Stimulated activated CD8-positive, alpha-beta memory T cell treated with anti-CD3 and anti-CD28 coated beads, Interleukin-15, amount 100 ng/mL, for 24 hours (primary cell): ENCODE measurements at places on chromosomes 2 and 18.

- peak; percentile 47 for DNase-seq
Observed at GRCh38 chr2:27262379-27263286, at the start of gene SLC30A3. TSS of gene SLC30A3 (minus strand) at chr2:27263047. CDS start at chr2:27262906, 141 bp downstream.

DNA sequence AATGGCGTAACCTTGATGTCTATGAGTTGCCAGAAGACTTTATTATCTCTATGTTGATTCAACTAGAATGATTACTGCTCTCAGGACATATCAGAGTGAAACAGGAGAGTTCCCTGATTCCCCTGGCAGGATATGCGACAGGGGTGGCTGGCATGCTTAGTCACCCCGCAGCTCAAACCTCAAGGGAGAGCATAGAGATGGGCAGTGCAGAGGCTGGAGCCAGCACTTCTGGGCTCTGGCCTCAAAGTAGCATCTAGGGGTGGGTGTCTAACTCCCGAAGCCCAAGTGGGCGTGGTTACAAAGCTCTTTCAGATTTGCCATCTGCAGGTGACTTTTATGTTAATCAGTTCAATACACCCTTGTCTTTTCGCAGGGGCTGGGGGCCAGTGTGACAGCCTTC is 391.6 kb downstream of the ADCYAP1 start:
- DNase-seq, result no peak

- DNase-seq, result peak; percentile 21
Observed at GRCh38 chr2:238784671-238785527, 63.0 kb upstream of the TWIST2 start.

DNA sequence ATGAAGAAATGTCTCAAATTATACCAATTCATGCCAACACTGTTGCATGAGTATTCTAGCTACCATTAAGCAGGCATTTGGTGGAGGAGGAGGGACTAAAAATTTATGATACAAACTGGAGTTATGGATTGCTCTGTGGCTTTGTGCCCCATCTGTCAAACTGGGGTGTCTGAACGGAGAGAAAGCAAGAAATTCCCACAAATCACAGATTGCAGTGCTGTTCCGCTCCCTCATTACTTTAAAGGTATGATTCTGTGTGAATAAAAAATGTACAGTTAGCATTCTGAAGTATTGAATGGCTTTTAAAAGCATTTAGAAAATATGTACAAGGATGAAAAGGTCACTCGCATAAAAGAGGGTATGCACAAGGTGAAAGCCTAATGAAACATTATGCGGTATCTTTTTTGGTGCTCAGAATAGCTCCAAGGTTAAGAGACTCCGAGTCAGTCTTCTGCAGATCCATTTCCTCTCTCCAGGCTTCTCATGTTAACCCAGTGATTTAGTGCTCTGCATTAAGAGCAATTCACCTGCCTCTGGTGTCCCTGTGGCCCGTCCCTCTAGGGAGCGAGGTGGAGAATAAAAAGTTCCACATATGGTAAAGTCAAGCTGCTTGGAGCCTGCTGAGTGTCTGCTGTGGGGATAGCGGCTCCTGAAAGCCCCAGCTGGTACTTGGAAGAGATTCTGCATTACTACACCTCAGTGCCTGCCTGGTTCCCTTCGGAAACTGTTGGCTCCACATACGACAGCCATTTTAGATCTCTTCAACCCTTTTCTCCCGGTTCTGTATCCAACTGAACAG is 184.2 kb downstream of the ZNF521 start:
- no peak for DNase-seq

DNA sequence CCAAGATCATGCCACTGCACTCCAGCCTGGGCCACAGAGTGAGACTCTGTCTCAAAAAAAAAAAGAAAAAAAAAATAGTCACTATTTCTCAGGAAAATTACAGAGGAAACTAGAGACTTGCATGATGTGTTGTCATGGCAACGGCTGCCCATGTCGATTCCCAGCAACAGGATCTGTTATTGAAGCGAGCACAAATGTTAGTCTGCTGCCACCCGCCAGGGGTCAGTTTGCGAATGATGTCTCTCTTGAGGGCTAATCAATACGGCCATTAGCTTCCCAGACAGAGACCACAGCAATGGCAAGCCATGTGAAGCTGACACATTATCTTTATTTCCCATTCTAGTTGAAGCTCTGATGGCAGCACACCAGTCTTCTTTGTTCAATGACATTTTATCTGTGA is 32.4 kb upstream of the ACYP2 start:
- no peak for DNase-seq

GRCh38 chr2:176159663-176160250 is 2.6 kb downstream of the HOXD3 start:
- DNase-seq, result no peak

- DNase-seq, result no peak
Observed at GRCh38 chr18:60965856-60966255, 367.4 kb upstream of the CDH20 start.

GRCh38 chr2:109279243-109279860 is 150.3 kb downstream of the SH3RF3 start:
- DNase-seq, result no peak

DNA sequence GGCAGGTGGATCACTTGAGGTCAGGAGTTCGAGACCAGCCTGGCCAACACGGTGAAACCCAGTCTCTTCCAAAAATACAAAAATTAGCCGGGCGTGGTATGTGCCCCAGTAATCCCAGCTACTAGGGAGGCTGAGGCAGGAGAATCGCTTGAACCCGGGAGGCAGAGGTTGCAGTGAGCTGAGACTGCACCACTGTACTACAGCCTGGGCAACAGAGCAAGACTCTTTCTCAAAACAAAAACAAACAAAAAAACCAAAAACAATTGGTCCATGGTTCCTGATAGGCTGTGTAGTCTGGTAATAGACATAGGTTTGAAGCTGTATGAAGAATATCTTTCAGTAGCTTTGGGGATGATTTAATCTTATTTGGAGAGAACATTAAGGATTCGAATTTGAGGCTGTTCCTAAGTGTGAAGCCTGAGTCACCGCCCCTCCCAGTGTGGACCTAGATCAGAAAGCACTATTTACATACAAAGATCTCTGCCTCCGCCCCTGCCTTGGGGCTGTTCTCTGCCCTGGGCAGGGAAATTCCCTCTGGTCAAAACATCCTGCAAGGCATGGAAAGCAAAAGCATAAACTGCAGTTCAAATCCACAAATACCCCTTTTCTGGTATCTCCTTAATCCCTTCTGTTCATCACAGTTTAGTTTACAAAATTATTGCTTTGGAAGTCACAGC is 52.8 kb upstream of the PMAIP1 start:
- DNase-seq, result no peak

DNA sequence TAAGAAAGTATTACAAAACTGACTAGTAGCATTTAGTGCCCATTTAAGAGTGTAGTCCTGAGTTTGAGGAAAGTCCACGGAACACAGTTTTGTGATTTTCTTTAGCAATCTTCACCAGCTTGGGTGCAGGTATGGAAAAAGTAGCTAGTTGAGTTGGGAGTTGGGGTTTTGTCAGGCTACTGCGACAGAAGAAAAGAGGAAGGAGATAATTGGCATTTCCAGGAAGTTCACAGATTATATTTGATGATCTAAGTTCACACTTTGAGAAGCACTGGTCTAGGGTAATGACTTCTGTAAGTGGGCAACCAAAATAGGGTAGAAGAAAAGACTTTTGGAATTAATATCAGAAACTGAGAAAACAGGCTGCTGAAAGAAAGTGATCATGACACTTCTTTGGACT is 52.1 kb downstream of the VIL1 start:
- no peak for DNase-seq

DNA sequence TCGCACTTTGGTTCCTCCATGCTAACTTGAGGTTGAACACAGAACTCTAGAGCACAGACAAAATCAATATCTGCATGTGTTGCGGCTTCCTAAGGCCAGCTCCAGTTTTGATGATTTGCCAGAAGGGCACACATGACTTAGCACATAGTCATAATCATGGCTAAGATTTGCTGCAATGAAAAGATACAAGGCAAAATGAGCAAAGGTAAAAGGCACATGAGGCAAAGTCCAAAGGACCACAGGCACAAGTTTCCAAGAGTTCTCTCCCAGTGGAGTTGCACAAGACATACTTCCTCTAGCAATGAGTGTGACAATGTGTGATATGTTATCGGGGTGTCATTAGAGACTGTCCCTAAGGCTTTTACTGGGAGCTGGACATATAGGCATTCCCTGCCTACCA is 24.2 kb upstream of the CXXC1 start:
- DNase-seq, result no peak

DNA sequence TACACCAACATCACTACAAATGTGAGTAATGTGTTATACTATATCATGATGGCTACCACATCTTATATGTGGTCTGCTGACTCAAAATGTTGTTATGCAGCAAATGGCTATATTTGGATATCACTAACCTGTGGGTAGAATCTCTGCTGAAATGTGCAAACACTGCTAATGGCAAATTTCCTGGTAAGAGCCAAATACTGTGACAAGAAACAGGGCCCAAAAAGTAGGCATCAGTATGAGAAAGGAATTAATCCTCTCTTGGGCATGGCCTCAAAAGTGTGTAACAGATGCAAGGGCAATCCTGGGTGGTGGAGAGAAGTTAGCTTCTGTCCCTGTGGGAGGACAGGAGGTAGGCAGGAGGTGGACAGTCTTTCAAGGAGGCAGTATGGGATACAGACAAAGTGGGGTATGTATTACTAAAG is 13.3 kb downstream of the ATF2 start:
- DNase-seq, result no peak

DNA sequence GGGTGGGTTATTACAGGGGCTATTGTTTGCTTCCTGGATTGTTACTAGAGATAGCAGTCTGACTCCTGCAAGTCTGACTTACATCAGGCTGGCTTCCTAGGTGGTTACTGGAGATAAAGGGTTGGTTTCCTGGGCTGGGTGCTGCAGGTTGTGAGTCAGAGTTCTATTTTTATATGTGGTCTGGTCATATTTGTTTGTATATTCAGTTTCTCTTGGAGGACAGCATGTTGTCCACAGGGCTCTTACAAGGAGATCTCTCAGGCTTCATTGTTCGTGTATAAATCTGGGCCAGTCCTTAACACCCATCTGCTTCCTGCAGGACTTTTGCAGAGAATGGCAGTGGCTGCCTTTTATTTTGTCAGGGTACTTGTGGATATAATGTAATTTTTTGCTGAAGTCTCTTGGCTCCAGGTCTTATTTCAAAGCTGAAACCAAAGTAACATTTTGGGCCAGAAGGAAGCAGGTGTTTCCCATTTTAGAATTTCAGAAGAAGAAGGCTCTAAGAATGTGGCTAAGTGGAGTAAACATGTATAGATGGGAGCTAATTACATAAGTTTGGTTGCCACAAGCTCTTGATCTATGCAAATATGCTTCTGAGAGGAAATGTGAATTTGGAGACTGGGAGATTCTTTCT is 65.9 kb upstream of the SLC16A14 start:
- no peak for DNase-seq

DNA sequence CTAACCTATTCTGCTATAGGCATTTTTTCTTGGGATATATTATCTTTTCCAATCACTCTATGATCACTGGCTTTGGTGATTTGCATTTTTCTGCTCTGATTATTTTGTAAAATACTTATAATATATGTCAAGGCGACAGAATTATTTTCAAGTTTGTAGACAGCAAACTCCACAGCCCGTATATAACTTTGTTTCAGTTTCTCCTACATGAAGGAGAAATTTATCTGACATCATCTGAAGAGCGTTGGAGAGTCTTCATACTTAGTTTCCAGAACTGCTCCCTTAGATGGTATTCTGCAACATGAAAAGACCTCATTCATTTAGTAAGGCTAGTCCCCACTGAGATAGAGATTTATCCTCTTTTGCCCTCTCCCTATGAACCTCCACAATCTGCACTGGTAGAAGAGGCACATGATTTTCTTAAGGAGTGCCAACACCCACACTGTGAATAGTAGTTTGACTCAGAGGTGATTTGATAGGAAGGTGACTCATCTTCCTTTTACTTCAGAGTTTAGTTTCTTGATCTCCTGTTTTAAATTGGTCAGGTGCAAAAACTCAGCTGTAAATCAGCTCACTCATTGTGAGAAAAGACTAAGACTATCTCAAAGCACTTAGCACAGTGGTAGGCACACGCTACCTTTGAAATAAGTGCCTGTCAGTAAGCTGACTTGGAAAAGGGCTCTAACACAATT is 1848.6 kb upstream of the CELF4 start:
- DNase-seq, result no peak

DNA sequence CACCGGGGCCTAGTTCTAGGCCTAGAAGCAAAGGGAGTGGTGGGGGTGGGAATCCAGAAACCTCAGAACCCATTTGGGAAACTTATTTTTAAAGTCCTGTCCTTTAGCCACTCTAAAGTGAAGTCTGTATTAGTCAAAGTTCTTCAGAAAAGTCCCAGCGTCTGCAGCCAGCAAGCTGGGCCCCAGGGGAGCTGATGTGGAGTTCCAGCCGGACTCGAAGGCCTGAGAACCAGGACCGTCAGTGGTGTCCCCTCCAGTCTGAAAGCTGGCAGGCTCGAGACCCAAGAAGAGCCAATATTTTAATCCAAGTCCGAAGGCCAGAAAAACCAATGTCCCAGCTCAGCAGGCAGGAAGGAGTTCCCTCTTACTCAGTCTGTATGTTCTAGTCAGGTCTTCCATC is 32.4 kb downstream of the ID2 start:
- DNase-seq, result no peak

DNA sequence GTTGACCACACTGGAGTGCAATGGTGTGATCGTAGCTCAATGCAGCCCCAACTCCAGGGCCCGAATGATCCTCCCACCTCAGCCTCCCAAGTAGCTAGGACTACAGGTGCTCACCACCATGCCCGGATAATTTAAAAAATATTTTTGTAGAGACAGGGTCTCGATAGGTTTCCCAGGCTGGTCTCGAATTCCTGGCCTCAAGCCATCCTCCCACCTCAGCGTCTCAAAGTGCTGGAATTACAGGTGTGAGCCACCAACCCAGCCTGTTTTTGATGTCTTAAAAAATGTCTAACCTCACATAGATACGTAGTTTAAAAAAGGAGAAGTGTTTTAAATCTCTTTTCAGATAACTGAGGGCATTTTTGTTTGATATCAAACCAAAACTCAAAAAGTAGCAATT is 37.6 kb downstream of the IMPA2 start:
- DNase-seq, result no peak

GRCh38 chr18:24397131-24397693 is 412 bp downstream of the OSBPL1A start:
- peak; percentile 6 for DNase-seq

DNA sequence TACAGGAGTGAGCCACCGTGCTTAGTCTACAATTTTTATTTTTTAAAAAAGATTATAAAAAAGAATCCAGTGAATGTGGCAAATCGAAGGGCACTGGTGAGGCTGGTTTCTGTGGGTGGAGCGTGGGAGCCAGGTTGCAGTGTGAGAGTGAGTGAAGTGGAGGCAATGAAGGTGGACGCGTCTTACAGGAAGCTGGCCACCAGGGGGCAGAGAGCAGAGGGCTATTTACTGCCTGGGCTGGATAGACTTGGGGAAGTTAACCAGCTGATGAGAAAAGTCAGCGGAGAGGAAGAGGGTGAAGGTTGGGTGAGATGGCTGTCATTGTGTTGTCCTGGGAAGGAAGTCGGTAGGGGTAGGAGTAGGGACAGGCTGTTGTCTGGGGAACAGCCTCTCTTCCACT is 6.8 kb downstream of the SCTR start:
- no peak for DNase-seq

GRCh38 chr2:166468124-166469024 is 25.7 kb downstream of the SCN7A start:
- DNase-seq, result no peak
